Activated naive CD4-positive, alpha-beta T cell (primary cell): ENCODE measurements at places on chromosomes 12 and 14.

GRCh38 chr14:32324601-32325000 is 4.5 kb upstream of the AKAP6 start:
- DNase-seq, result no peak

GRCh38 chr12:3190101-3190500 is 112.9 kb downstream of the TSPAN9 start:
- DNase-seq, result no peak

GRCh38 chr12:26614011-26614616 is 218.9 kb downstream of the ITPR2 start:
- no peak for DNase-seq

DNA sequence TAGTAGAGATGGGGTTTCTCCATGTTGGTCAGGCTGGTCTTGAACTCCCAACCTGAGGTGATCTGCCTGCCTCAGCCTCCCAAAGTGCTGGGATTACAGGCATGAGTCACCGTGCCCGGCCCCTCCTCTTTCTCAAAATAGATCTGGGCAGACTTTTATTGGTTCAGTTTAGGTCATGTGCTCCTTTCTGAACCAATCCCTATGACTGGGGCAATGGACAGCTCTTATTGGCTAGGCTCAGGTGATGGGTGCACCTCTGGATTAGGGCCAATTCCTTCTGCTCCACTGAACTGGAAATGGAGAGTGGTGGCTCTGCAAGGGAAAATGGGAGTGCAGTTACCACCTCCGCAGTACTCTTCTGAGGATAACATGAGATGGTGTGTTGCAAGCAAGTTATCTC is 6.2 kb upstream of the ATP6V0A2 start:
- DNase-seq, result no peak
